ENCODE measurements at places on chromosomes 13 and 19.

- no peak for DNase-seq
Observed at GRCh38 chr19:447816-448560, 12.8 kb downstream of the SHC2 start.

DNA sequence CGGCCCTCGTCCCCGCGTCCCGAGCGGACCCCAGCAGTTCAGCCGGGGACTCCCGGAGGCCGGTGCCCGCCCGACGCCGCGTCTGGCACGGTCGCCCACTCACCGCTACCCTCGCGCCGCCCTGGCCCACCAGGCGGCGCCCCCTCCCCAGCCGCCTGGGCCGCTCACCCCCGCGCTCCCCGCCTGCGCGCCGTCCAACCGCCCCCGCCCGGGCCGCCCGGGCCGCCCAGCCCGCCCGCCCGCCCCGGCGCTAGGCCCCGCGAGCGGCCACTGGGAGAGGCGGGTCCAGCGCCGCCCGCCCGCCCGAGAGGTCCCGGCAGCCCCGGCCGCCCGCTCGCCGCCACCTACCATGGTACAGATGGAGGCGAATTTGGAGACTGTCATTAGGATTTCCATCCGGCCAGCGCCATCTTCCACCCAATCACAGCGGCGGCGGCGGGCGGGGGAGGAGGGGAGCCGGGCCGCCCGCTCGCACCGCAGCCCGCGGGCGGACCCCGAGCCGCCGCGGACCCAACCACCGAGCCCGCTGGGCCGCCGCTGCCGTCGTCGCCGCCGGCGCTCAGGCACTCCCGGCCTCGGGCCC lies at the start of gene USP12:
TSS of gene USP12 (minus strand) at position 568 of the 583 bp plus-strand sequence. CDS start at position 396, 172 bp downstream.
- DNase-seq: no peak

DNA sequence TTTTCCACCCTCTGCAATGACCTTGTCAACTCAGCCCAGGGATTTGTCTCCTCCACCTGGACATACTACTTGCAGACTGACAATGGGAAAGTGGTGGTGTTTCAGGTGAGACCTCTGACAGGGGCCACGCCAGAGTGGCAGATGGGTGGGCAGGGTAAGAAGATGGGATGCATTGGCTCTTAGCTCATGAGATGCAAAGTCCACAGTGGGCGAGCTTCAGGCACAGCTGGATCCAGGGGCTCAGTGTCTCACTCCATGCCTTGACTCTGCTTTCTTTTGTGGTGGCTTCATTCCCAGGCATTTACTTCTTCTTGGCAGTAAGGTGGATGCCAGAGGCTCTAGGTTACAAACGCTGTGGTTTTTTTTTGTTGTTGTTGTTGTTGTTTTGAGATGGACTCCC lies 3.4 kb downstream of the TMEM59L start:
- no peak for DNase-seq

GRCh38 chr13:89899302-89900103 lies 1448.0 kb upstream of the MIR17HG start:
- DNase-seq: no peak

- DNase-seq: no peak
Observed at GRCh38 chr19:45887200-45887710, 1.3 kb upstream of the IRF2BP1 start.

GRCh38 chr19:18587561-18587960 lies 1.0 kb upstream of the REX1BD start:
- DNase-seq: no peak

- DNase-seq: no peak
Observed at GRCh38 chr19:57709616-57710015, 612 bp upstream of the ZNF154 start.

GRCh38 chr19:48090281-48090802 lies 20.3 kb downstream of the PLA2G4C start:
- DNase-seq: no peak

DNA sequence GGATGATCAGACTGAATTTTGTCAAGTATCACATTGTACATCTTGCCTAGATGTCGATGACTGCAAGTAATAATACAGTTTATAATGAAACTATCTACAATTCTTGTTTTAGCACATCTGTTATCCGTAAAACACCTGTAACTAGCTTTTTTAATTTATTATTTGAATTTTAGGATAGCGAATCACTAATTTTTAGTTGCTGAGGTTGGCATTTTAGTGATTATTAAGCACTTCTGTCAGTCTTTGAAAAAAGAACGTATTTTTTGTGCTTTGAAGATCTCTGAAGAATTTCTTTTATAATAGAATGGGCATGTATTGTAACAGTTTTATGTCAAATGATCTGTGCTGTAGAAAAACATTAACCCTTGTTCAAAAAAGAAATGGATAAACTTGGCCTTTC lies 11.5 kb upstream of the MLNR start:
- no peak for DNase-seq

DNA sequence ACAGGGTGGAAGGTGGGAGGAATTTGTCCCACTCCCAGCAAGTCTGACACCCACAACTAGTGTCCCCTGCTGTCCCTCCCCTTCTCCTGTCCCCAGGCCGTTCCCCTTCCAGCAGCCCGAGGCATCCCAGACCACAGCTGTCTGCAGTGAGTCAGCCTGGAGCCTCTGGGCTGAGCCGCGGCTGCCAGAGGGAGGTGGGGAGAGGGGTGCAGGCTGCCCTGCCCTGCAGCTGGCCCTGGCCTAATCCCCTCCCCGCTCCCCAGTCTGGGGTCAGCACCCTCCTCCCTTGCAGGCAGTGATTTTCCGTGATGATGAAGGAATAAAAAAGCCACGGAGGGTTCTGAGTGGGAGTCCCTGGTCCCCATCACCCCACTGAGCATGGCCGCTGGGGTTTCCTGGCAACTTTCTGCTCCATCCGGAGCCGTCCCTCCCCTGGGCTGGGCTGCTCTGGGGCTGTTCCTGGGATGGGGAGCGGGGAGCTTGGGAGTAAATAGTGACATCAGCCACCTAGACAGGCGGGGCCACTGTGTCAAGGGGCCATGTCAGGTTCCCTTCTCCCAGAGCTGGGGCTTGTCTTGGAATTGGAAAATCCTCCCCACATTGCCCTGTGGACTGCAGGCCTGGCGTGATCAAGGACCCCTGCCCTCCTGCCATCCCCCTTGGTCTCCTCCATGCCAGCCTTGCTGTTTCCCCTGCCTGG lies 16.8 kb downstream of the SPC24 start:
- DNase-seq: no peak

- no peak for DNase-seq
Observed at GRCh38 chr13:55815458-55816033, 1325.2 kb upstream of the PRR20A start.

DNA sequence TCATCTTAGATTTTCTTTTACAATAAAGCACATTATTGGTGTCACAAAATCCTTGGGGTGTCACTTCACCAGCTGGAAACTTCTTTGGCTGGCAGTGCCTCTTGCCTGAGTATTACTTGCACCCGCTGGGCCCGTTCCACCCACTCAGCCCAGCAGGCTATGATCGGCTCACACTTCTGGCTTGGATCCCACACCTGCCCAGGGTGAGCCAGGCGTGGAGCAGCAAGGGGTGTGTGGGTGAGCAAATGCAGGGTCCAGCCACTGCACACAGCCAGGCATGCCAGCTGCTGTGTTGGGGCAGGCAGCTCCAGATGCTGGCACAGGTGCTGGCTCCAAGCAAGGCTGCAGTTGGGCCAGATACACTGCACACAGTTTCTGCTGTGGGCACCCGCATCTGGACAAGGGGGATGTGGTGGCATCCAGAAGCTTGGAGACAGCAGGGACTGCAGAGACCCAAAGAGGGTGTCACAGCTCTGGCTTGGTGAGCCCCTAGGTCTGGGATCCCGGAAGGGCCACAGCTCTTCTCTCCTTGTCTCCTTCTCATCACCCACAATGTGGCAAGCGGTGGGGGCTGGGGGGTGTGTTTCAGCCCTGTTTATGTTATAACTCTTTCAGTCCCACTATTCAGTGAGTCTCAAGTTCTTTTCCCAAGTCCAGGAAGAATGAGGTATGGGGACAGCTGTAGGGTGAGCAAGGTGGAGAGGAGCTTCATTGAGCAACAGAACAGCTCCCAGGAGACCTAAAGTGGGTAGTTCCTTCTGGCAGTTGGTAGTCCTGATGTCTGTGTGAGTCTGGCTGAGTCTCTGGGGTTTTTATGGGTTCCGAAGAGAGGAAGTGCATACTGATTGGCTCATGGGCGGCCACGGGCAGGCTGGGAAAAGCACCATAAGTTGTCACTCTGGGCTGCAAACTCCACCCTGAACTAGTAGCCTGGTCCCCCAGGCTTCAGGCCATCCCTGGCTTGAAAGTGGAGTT lies 25.3 kb upstream of the TBC1D4 start:
- DNase-seq: no peak

GRCh38 chr19:13764821-13765394 lies 586 bp downstream of the MRI1 start:
- DNase-seq: no peak

- DNase-seq: no peak
Observed at GRCh38 chr13:48131533-48131932, 36.6 kb upstream of the MED4 start.

- DNase-seq: no peak
Observed at GRCh38 chr19:47618771-47619170, 9.8 kb downstream of the BICRA start.

- no peak for DNase-seq
Observed at GRCh38 chr13:79477968-79478367, 3.0 kb upstream of the NDFIP2 start.

DNA sequence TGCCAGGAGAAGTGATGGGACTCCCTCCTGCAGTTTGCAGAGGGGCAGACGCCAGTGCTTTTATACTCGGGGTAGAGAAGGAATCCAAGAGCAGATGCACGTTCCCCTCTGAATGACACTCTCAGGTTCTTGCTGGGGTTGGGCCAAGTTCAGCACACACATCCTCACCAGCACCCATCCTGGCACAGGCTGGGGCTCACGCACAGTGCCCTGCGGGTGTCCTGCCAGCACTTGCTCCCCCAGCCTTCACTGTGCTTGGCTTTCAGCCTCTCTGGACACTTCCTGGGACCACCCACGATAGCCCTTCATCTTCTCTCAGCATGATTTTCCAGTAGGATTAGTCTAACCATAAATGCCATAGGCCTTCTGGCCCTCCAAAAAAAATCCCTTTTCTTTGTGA lies 158.6 kb downstream of the ZNF536 start:
- no peak for DNase-seq

GRCh38 chr19:38952395-38953165 lies 21.8 kb downstream of the MRPS12 start:
- no peak for DNase-seq

- DNase-seq: no peak
Observed at GRCh38 chr19:55285229-55285890, 1.6 kb downstream of the BRSK1 start.

DNA sequence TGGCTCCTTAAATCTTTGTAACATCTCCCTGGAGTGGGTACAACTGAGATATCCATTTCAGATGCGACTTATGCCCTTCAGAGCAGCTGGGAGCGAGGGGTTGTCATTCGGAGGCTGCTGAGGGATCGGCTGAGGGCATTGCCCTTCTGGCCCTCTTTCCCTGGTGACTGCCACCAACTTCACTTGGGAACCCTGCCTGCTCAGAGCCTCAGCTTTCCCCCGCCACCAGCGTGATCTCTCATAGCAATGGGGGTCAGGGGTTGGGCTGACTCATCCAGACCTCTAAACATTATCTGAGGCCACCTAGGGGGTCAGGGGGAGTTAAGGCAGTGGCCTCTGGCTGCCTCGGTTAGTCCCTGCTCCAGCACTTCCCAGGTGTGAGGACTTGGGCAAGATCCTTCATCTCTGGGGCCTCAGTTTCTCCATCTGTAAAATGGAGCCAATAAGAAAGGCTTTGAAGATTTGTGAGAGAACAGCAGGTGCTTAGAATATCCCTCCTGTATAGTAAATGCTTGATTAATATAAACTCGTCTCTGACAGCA lies 1.1 kb downstream of the PRX start:
- no peak for DNase-seq

GRCh38 chr19:11475861-11476260 lies 5.0 kb downstream of the ELAVL3 start:
- no peak for DNase-seq

GRCh38 chr19:10625762-10626138 lies 397 bp downstream of the SLC44A2 start:
- DNase-seq: no peak

DNA sequence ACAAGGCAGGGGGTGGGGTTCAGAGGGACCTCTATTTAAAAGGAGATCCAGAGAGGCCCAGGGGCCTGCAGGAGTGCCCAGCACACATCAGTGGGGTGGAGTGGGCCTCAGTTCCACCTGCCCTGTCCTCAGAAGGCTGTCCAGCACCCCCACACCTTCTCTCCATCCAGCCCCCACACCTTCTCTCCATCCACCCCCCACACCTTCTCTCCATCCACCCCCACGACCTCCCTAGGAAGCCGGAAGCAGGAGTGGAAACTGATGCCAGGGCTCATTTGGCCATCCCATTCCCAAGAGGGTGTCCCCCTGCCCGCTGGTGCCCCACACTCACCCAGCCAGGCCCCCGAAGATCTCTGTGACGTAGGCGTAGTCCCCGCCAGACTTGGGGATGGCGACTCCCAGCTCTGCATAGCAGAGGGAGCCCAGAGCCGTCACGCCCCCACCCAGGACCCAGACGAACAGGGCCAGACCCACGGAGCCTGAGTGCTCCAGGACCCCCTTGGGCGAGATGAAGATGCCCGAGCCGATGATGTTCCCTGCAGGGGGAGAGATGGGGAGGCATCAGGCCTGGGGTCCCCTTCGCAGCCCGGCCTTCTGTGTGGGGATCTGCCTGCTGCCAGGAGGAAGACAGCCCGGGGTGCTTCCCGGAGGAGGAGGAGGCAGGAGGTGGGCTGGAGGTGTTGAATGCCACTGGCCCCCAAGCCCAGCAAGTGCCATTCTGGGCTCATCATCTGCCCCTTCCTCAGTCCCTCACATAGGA lies 10.0 kb downstream of the SLC7A10 start:
- no peak for DNase-seq

- no peak for DNase-seq
Observed at GRCh38 chr19:46426035-46426505, 2.7 kb downstream of the PNMA8C start.

DNA sequence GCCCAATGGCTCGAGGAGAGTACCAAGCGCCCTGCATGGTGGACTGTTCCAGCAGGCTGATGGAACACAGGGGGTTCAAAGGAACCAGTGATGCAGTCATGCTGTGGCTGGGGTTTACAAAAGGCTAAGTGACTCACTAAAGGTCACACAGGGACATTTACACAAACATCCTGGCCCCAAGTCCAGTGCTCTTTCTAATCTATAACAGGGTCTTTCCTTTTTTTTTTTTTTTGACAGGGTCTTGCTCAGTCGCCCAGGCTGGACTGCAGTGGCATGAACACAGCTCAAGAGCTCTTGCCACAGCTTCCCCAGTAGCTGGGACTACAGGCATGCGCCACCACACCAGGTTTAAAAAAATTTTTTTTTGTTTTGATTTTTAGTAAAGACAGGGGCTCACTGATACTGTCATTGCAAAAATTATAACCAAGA lies 2.8 kb upstream of the SLC25A15 start:
- no peak for DNase-seq

GRCh38 chr13:110302997-110303396 lies 4.0 kb downstream of the COL4A1 start:
- DNase-seq: no peak

DNA sequence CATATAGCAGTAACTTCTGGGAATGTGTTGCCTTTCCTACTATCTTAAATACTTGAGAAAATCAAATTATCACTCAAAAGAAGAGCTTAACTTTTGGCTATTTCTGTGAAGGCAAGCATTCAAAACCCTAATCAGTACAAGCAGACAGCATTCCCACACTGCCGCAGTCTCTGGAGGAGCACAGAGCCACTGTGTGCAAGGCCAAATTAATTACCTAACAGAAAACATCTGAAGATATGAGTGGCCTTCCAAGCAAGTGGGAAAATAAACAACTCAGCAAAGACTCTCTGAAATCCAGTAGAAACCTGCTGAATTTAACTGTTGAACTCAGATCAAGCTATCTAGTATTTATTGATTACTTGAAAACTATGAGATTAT lies 68.2 kb downstream of the COL4A1 start:
- no peak for DNase-seq

Measured in Panc1 (cell line).